Foreskin keratinocyte (primary cell): ENCODE measurements at places on chromosomes 16 and 17. TPM values are rescaled to one million over a fixed set of nuclear protein-coding genes. Genes with fewer than 3 reads are reported as not detected.

- no peak for DNase-seq
Observed at GRCh38 chr17:522919-523318, 170.3 kb upstream of the RPH3AL start.

- no peak for DNase-seq
Observed at GRCh38 chr16:28873543-28874201, 4.6 kb upstream of the ATP2A1 start.

- peak; percentile 14 for DNase-seq
Observed at GRCh38 chr16:29915590-29916247, 10.3 kb downstream of the KCTD13 start.

- DNase-seq, result no peak
Observed at GRCh38 chr16:15967655-15968315, 18.4 kb downstream of the ABCC1 start.

GRCh38 chr16:71943887-71944286 is 48.6 kb downstream of the IST1 start:
- no peak for DNase-seq

DHRS11 gene
- total RNA-seq, result 7.9 and 8.8 TPM in 2 replicates
